ENCODE measurements at places on chromosomes 1 and 21.
A peak's percentile ranks its signal among the peaks of the same experiment; 100 is the strongest.

GRCh38 chr1:28437924-28438699 lies 67.7 kb upstream of the RCC1 start:
- DNase-seq = no peak

DNA sequence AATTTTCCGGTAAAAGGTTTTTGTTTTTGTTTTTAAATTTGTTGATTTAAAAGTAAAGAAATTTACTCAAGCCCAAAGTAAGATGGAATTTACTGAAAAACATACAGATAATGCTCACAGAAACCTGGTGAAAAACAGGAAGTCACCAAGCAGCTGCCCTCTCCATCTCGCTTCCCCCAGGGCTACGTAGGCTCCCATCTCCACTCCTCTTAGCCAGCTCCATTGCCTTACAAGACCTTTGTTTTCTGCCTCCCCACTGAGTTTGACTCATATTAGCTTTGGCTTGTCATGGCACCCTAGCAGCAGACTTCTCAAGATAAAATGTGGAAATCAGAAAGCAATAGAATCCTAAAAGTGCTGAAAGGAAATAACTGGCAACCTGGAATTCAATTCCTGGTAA lies 57.9 kb downstream of the PHTF1 start:
- DNase-seq = no peak

GRCh38 chr1:193537266-193538002 lies 351.0 kb upstream of the B3GALT2 start:
- no peak for DNase-seq

DNA sequence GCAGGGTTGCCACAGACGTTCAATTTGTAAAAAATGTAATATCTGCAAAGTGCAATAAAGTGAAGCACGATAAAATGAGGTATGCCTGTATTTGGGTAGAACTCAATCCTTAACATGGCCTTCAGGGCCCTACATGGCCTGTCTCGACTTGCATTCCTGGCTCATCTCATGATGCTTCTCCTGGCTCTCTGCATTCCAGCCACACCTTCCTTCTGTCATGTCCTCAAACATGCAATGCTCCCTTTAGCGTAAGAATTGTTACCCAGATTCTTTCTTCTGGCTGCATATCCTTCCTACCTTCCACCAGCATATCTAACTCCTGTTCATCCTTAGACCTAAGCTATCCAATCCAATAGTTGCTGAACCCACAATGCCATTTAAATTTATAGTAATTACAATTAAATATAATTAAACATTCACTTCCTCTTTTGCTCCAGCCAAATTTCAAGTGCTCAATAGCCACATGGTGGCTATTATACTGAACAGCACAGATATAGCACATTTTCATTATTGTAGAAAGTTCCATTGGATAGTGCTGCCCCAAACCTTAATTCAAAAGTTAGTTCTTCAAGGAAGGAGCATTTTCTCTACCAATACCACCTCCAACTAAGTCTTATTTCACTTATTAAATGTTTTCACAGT lies 32.6 kb downstream of the FGGY start:
- no peak for DNase-seq

DNA sequence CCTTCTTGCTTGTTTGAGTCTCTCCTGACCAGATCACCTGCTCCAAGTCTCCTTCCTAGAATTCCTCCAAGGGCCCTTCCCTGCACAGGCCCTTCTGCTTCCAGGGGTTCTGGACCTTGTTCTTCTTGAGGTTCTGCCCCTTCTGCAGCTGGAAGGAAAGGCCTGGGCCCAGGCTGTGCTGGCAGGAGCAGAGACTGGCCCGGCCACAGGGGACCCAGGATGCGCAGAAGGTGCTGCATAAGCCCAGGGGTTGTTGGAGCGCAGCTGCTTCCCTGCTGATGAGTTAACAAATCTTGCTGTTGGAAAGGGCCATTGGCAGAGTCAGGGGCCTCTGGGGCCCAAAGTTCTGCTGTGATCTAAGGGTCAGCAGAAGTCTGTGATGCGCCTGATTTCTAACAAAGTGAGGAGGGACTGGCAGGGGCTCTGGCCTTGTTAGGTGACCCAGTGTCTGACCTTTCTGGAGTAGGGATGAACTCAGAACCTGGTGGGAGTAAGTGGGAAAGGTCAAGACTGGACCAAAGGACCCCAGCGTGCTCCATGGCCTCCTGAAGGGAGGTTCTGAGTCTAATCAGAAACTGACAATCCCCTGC lies 509.8 kb downstream of the PTPRU start:
- no peak for DNase-seq

DNA sequence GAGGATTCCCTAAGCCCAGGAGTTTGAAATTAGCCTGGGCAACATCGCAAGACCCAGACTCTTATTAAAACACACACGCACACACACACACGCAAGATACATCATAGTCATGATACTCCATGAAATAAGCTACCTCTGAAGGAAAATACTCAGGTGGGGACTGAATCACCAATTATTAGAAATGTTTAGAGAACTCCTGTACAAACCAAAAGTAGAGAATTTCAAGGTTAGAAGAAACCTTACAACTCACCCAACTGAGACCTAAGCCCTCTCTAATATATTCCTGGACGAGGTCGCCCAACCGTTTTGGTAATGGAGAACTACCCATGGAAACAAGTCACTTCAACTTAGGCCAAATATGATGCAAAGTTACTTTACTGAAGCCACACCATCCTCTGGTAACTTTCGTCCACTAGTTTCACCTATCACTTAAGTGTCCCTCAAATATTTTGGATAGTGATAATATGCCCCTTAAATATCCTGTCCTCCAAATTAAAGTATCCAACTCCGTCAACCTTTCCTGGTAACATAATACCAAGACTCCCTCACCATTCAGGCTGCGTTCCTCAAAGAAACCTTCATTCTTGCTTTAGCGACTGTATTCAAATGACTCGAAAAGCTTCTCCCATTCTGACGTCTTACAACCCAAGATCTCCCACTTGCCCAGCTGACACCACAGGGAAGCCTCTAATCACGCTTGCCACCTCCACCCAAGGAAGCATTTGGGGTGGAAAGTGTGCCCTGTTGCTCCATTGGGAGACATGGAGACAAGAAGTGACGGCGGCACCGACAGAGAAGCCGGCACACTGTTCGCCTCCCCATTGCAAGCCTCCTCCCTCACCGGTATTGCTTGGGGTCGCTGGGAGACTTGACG lies 856 bp downstream of the NRDC start:
- DNase-seq = no peak

GRCh38 chr1:220579317-220579716 lies 51.4 kb downstream of the MARK1 start:
- DNase-seq = no peak

DNA sequence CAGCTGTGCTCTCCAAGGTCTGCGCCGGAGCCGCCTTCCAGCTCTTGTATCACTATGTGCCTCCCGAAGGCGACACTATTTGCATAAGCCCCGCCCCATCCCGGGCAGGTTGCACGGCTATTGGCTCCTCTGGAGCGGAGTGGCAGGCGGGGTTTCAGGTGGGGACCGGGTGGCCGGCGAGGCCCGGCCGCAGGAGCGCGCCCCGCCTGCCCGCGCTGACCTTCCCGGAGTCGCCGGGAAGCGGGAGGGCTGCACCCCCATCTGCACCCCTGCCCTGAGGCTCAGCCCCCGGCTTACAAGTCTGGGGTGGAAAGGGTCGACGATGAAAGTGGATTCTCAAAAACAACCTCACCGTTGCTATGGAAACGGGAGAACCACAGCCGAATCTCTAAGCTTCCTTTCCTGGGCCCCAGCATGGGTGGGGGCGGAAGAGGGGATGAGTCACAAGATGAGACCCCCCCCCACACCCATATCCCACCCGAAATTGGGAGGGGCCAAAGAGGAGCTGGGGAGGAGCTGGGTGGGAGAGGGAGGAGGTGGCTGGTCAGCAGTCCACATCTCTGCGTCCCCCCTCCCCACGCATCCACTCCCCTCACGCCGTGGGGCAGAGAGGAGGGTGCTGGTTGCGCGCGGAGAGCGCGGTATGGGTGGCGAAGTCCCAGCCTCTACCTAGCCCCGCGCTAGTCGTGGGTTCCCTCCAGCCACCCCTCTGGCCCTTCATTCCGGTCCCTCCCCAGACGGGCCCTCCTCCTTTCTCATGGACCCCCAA lies at the start of gene HPCAL4:
Gene HPCAL4, minus strand, starts transcription at position 51 of the 769 bp plus-strand sequence. CDS start 6,830 bp downstream, outside the sequence.
- peak; percentile 84 for DNase-seq

DNA sequence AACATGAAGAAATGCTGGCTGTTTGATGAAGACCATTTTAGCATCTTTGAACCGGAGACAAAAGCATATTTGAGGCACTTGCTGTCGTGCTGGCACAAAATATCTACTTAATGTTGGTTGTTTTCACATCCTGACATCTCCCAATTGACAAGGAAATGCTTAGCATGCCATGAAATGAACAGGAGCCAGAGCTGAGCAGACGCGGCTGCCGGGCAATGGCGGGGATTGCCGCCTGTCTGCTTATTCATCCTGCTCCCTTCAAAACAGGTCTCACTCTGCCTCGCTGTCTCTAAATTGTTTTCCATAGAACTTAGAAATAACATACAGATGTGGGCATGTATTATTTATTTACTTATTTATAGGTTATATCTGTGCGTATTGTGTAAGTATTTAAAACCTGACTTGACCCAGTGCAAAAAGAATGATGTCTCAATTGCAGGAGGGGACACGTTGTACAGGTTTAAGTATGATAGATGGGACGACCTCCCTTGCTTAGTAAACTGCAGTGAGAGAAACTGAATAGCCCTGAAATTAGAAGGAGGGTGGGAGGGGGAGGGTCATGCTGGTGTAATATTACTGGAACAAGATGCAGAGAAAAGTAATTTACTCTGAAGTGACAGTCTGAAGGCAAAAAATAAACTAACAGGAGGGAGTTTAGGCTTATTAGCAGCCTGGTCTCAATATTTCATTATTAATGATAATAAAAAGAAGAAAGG lies 590.4 kb upstream of the PLXNA2 start:
- DNase-seq = no peak

- no peak for DNase-seq
Measured at GRCh38 chr1:80498673-80499072, 1302.1 kb upstream of the ADGRL2 start.

DNA sequence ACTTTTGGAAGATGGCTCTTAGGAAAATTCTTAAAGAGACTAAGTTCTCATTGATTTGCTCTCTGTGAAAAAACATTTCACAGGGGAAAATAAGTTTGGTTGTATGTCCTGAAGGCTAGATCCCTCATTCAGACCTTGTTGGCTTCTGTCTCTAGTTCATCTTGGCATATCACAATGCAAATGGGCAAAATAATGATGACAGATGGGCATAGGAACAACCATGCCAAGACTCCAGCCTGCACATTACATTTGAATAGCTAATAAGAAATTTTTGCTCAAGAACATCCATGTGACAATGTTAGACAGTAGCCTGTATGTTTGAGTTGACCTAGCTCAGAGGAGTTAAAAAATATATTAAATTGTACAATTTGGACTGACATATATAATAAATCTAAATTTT lies 292.9 kb downstream of the PLA2G4A start:
- DNase-seq = no peak

DNA sequence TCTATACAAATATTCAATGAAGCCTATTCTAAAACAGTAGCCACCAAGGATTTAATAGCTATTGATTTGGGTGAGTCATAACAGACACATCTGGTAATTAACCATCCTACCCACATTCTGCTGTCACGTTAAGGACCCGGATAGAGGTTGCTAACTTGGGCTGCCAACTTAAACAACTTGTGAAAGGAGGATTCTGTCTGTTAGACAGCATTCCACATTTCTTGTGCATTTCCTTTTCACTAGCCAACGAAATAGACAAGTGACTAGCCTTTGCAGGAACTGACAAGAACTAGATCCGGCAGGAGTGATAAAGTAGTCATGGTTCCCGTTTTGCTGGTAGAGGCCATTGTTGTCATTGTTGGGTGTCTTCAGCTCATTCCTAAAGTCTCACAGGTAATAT lies 9.5 kb downstream of the DSCAM start:
- DNase-seq = no peak

- DNase-seq = no peak
Measured at GRCh38 chr1:243957141-243957540, 93.9 kb upstream of the ZBTB18 start.

DNA sequence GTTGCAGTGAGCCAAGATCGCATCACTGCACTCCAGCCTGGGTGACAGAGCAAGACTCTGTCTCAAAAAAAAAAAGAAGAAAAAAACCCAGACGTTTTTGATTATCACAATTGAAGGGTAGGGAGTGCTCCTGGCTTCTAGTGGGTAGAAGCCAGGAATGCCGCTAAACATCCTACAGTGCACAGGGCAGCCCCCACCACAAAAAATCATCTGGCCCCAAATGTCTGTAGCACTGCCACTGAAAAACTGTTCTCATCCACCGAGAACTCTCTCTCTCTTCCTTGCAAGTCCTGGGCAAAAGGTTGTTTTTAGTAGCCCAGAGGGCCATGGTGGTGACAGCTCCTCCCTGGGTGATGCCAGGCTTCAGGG lies 35.6 kb upstream of the GPR157 start:
- DNase-seq = no peak

GRCh38 chr1:205458777-205459566 lies 3.1 kb upstream of the BLACAT1 start:
- DNase-seq = peak; percentile 38

DNA sequence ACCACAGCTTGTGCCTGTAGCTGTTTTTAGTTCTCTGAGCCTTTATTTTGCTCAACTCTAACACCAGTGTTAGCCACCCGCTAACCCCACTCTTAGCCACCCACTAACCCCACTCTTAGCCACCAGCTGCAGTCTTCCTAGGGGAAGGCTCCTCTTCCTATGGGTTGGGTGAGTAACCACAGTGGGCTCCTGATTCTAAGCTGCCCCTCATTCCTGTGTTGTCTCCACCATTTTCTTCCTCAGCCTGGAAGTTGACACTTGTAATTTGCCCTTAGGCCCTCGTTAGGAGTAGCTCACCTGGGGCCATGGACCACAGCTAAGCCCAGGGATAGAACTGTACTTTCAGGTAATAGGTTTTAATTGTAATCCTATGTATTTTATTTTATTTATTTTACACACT lies 782.9 kb upstream of the TPTE start:
- DNase-seq = no peak

DNA sequence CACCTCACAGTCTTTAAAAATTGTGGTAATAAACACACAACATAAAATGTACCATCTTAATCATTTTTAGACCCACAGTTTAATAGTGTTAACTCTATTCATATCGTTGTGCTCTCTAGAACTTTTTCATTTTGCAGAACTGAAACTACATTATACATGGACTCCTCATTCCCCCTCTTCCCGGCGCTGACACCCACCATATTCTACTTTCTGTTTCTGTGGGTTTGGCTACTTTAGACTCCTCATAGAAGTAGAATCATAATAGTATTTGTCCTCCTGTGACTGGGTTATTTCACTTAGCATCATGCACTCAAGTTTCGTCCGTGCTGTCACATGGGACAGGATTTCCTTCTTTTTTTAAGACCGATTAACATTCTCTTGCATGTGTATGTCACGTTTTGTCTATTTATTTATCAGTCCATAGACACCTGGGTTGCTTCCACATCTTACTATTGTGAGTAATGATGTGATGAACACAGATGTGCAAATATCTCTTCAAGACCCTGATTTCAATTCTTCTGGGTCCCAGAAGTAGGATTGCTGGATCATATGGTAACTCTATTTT lies 62.9 kb upstream of the TMPRSS2 start:
- DNase-seq = no peak

DNA sequence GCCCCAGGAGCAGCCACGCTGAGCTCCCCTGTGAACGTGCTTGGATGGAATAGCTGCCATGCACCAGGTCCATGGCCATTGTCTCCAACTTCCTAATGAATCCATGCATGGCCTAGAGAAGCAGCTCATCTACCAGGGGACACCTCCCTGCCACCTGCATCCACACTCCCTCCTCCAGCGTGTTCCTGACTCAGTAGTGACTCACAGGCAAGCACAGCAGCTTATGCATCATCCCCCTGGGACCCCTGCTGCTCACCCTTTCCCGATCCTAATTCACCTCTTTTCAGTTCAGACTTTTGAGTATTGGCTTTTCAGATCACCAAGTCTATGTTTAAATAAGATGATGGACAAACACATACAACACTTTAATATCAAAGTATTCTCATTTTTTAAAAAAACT lies 39.9 kb upstream of the TADA1 start:
- no peak for DNase-seq

Measured in T-helper 2 cell (primary cell).